ENCODE measurements at places on chromosomes 4 and X. TPM values are rescaled to one million over a fixed set of nuclear protein-coding genes. Genes with fewer than 3 reads are reported as not detected.

DNA sequence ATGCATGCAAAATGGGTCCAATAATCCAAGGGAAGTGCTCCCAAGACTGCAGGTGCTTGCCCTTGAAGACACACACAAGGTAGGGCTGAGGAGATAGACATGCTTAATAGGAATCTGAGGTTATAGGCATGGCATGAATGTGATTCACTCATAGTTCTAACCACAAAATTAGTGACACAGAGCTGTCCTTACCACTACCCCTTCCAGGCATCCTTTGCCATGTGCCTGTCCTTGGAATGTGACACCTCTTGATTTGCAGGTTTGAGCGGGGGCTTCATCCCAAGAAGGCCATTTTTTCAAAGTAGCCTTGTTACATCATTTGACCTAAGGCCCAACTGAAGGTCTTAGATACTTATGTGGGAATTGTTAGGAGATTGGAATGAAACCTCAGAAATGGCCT, 112.5 kb downstream of the CCNG2 start:
- H3K36me3 ChIP-seq, result no peaks in the 10 kb centered on the region
- DNase-seq, result no peak
- no peaks in the 10 kb centered on the region for H3K4me1 ChIP-seq
- H3K27ac ChIP-seq, result no peak overlapping the region
- no peak overlapping the region for H3K4me3 ChIP-seq
- H3K27me3 ChIP-seq, result no peaks in the 10 kb centered on the region

DNA sequence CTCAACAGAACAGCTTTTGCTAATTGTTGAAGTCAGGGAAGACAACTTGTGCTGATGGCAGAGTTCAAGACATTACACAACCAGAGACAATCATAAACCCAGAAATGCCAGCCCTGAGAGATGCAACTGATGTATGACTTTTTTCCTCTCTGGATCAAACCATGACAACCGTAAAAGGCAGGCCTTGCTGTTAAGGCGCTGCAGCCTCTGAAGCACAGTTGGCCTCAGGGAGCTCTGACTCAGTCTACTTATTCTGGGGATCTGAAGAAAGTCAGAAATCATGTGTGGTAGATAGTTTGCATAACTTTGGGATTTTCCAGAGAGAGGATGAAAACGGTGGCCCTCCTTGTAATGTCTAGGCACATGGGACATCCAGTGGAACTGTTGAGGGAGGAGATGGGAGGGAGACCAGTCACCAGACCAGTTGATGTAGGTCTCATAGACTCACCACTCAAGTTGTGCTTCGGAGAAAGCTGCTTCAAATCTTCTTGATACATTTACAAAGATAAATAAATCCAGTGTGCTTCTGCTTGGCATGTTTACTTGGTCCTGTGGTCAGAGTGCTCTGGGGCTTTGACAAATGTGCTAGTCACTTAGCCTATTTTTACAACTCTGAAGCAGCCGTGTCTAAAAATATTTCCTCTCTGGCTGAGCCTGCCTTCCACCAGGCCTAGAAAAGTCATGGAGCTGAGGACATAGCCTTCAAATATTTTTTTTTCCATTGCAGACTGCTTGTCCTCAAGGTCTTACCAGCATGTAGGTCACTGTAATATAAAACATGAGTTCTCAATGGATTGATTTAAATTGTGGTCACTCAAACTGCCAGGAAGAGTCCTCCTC, 7.5 kb downstream of the HADH start:
- H3K36me3 ChIP-seq, result peaks cover 47% of the 10 kb centered on the region
- H3K27ac ChIP-seq, result no peak overlapping the region
- DNase-seq, result no peak

DNA sequence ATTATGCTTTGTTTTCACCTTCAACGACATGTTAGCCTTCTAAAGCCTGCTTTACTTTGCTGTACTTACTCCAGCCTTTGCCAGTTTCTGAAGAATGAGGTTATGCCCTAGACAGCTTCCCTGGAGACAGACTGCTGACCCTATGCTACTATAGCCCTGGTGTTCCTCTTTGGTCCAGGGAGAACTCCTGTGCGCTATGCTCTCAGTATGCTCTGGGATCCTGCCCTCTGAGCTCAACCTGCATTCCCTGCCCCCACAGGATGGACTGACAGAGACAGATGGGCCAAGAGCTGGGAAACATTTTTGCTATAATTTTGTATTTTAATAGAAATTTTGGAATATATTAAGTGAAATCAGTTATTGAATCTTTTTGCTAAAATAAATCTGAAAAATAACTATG, 425.9 kb downstream of the TMA16 start:
- H3K4me1 ChIP-seq, result no peaks in the 10 kb centered on the region
- no peaks in the 10 kb centered on the region for H3K27me3 ChIP-seq
- DNase-seq, result no peak
- H3K27ac ChIP-seq, result no peak overlapping the region
- no peak overlapping the region for H3K4me3 ChIP-seq

DNA sequence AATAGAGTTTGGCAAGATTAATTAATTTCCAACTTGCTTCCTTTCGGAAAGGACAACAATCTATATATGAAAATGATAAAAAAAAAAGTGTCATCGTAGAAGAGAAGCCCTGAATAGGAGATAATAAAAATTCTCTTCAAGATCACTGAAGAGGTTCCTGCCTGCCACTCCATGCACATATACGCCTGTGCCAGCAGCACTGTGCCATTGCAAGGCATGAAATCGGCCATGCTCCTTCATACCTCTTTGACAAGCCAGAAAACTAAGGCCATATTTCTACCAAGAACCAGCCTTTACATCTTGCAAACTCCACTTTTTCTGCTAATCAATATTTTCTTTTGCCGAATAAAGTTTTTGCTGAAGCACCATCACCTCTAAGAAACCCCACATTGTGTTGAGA, 365.5 kb downstream of the CXXC4 start:
- no peaks in the 10 kb centered on the region for H3K36me3 ChIP-seq
- DNase-seq, result no peak
- H3K27ac ChIP-seq, result no peak overlapping the region
- H3K4me1 ChIP-seq, result no peaks in the 10 kb centered on the region
- no peak overlapping the region for H3K4me3 ChIP-seq
- H3K27me3 ChIP-seq, result no peaks in the 10 kb centered on the region

- H3K27ac ChIP-seq, result no peak overlapping the region
- H3K27me3 ChIP-seq, result peaks cover 5% of the 10 kb centered on the region
- no peaks in the 10 kb centered on the region for H3K36me3 ChIP-seq
Measured at GRCh38 chrX:133389975-133390374, 25.3 kb downstream of the GPC4 start.

Gene NSUN7
- total RNA-seq, result not detected

Gene PAGE1
- total RNA-seq, result not detected

All from activated CD4-positive, alpha-beta T cell treated with anti-CD3 and anti-CD28 coated beads, Interleukin-2, amount 10 ng/mL, durations not matched to agents 24 days and 14 days (primary cell).